ENCODE measurements at places on chromosomes 12 and 14. TPM values are rescaled to one million over a fixed set of nuclear protein-coding genes. Genes with fewer than 3 reads are reported as not detected.

AICDA gene
- total RNA-seq, result not detected

VDR gene
- 305 TPM for total RNA-seq

DNA sequence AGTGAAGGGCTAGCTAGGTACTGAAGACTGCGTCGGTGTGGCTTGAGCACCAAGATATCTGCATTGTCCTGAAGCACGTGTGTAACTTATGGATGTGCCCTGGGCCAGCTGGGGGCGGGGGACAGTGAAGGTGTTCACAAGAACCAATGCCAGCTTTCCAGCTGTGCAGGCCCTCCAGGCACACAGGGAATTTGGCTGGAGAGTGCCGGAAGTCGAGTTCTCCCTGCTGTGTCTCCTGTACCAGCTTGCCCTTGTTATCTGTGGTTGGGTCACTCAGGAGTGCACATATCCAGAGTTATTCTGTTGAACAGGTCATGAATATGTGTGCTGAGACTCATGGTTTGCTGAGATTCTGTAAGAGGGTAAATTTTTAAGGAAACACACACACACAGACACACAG is 75.9 kb upstream of the CRY1 start:
- no peak for DNase-seq

GRCh38 chr12:94309373-94309772 is 150.3 kb downstream of the CEP83 start:
- no peak for DNase-seq

- no peak for DNase-seq
These were observed 48.7 kb upstream of the BCL11B start for GRCh38 chr14:99320621-99321235.

E2F7 gene
- 16.9 TPM for total RNA-seq

FGF6 gene
- not detected for total RNA-seq

DNA sequence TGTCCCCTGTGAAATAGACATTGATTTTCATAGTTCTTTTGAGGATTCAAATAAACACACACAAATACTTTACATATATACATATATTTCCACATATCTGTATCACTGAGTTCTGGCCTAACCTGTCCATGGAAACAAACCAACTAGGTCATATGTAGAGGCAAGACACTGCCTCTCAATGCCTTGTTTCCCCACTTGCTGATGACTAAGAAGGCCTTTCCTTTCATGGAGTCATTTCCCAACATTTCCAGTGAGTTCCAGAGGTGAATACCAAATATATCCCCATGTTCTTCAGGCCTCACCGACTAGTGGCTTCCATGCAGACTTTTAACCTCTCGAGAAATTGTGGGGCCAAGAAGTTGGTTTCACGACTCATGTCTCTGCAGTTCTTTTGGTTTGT is 120.8 kb downstream of the DNAI7 start:
- no peak for DNase-seq

- DNase-seq, result no peak
These were observed 163.6 kb upstream of the DYRK2 start for GRCh38 chr12:67484791-67485480.

ADAMTS20 gene
- not detected for total RNA-seq

GRCh38 chr12:111330800-111331752 is 37.8 kb downstream of the PHETA1 start:
- DNase-seq, result no peak

- DNase-seq, result no peak
These were observed 126.3 kb downstream of the KIF26A start for GRCh38 chr14:104264495-104265265.

DNA sequence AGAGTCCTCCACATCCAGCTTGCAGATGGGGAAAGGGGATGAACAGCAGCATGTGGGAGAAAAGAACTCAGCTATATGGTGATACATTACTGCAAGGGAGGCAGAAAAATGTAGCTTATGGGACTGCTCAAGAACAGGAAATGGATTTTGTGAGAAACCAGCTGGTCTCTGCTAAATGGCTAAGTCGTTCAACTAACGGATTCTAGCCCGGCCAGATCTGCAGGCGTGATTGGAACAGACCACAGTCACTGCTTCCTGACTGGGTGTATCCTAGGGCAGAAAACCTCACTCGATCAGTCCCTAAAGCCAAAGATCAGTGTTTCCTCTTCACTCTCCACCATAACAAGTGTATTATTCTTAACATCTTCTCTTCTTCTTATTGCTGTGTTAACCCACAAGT is 8.1 kb upstream of the PTGDR start:
- DNase-seq, result no peak

- DNase-seq, result no peak
These were observed 148.8 kb upstream of the GARIN6 start for GRCh38 chr12:99498756-99499155.

P2RX2 gene
- total RNA-seq, result not detected

- DNase-seq, result no peak
These were observed 376.3 kb downstream of the TMEM132D start for GRCh38 chr12:129527506-129527905.

CIDEB gene
- total RNA-seq, result 18.1 TPM

MYF5 gene
- total RNA-seq, result not detected

RTN1 gene
- not detected for total RNA-seq

DNA sequence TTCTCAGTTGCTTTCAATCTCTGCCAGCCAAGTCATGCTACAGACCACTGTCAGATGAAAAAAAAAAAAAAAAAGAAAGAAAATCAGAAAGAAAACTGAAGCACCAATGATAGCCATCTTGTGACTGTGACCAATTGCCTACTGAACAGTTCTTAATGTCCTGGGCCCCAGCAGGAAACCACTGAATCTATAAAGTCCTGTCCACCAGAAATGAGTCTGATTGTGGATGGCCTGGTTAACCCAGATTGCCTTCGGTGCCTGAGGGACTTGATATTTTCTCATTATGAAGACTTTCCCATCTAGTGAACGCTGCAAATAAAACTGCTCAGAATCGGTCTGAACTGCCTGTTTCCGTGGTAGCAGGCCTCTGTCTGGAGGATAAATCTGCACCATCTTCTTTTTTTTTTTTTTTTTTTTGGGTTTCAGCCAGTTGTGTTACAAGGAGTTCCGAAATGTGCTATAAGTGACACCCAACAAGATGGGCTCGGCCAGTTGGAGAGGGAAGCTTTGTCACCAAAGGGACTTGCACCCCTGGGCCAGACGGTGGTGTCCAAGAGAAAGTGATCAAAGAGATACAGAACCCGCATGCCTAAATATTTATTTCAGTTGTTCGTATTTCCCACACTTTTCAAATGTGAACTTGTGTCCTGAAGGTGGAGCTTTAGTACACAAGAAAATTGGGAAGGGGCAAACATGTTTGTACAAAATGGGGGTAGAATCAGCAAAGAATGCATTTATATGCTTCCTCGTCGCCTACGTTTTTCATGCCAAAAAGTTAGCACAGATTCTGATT is 3.0 kb upstream of the PLXNC1 start:
- no peak for DNase-seq

DNA sequence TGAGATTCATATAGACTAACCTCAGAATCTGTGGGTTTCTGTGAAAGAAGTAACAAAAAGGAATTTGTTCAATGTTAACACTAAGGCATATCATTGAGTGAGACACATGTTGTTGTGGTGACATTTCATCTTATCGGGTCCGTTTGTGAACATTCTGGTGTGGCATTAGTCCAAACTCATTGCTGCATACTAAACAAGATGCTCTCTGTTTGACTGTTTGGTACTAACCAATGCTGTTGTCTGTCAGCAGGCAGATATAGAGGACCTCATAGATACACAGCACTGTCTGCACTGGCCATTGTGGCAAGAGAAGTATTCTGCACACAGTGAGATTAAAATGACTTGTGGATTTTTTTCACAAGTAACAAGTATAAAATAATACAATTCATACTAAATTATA is 41.2 kb downstream of the SLC25A21 start:
- DNase-seq, result no peak

DNA sequence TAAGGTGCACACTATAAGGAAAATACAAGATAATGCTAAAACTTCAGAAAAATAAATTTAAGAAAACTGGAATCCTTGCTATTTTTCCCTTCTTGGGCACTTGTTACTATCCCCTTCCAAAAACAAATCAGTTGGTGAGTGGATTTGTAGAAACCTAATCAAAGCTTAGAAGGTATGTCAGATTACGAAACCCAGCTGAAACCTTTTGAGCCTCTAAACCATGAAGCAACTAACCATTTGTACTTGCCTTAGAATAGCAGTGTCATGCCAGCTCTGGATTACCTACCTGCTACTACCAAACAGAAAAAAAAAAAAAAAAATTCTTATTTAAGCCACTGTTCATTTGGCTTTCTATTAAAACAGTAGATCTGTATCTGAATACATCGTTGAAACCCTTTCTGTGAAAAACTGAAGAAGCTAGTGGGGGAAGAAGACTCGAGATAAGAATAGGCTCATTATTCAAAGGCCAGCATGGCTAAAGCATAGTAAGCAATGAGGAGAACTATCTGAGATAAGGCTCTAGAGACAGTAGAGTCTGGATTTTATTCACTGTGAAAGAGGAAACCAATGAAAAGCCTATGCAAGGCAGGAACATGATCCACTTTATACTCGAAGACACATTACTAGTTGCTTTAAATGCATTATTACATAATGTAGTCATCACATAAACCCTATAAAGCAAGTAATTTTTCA is 30.2 kb downstream of the OSBPL8 start:
- no peak for DNase-seq

DNA sequence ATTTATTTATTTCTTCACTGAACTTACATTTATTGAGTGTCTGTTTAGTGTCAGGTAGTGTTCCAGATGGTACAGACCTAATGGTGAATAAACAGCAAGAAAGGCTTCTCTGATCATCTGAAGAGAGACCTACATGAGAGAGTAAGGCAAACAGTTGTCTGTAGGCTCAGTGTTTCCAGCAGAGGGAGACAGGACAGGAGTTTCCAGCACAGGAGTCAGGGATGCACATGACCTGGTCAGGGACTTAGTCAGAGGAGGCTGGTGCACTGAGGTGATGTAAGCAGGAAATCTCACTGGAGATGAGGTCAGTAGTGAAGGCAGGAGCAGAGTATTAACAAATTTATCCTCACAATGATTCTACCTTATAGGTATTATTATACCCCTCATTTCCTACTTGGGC is 233.2 kb downstream of the MDGA2 start:
- no peak for DNase-seq

- no peak for DNase-seq
These were observed 46.9 kb downstream of the PAWR start for GRCh38 chr12:79643821-79644220.

DNA sequence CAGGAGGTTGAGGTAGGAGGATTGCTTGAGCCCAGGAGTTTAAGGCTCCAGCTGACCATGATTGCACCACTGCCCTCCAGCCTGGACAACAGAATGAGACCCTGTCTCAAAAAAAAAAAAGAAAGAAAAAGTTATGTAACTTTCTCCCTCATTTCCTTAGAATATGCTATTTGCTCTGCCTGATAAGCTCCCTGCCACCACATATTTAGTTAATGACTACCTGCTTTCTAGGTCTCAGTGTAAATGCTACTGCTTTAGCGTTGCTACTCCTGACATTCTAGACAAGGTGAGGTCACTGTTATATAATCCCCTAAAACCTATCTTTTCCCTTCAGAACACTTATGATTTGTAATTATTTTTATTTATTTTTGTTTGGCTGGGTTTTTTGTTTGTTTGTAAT is 86.3 kb upstream of the AMN1 start:
- DNase-seq, result no peak

- DNase-seq, result no peak
These were observed 68.9 kb upstream of the CISTR start for GRCh38 chr12:53820514-53821306.

AP1G2 gene
- 137 TPM for total RNA-seq

PRB2 gene
- total RNA-seq, result not detected

SAV1 gene
- 12.3 TPM for total RNA-seq

DNA sequence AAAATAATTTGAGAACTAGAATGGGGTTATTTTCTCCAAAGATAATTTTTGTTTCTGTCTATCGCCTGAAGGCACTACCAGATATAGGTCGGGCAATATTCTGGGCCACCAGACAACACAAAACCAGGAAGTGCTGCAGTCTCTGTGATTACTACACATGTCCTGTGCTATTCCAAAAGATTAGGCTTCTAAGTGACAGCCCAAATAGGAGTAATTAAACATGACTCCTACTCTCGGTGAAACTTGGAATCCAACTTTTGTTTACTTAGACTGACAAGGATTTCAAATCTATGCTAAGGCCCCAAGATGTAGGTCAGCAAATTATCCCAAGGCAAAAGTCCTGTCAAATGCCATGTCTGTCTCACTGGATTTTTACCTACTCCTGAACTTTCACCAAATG is 157.6 kb upstream of the LRFN5 start:
- no peak for DNase-seq

GRCh38 chr14:64213853-64214570 is 80.2 kb downstream of the ESR2 start:
- no peak for DNase-seq

All from activated T-helper 1 cell treated with anti-CD3 and anti-CD28 coated beads, Interleukin-12 subunit alpha, Interleukin-12 subunit beta, Interleukin-2, Interleukin-4 antibody, amounts not matched to agents 30 ng/mL and 10 ng/mL and 1 ng/mL, durations not matched to agents 14 hours and 24 hours and 36 hours (primary cell).